Activated T-helper 1 cell treated with anti-CD3 and anti-CD28 coated beads, Interleukin-12 subunit alpha, Interleukin-12 subunit beta, Interleukin-2, Interleukin-4 antibody, amounts not matched to agents 30 ng/mL and 10 ng/mL and 1 ng/mL, durations not matched to agents 14 hours and 24 hours and 36 hours (primary cell): ENCODE measurements at places on chromosomes 11 and 22. TPM values are rescaled to one million over a fixed set of nuclear protein-coding genes. Genes with fewer than 3 reads are reported as not detected.

DNA sequence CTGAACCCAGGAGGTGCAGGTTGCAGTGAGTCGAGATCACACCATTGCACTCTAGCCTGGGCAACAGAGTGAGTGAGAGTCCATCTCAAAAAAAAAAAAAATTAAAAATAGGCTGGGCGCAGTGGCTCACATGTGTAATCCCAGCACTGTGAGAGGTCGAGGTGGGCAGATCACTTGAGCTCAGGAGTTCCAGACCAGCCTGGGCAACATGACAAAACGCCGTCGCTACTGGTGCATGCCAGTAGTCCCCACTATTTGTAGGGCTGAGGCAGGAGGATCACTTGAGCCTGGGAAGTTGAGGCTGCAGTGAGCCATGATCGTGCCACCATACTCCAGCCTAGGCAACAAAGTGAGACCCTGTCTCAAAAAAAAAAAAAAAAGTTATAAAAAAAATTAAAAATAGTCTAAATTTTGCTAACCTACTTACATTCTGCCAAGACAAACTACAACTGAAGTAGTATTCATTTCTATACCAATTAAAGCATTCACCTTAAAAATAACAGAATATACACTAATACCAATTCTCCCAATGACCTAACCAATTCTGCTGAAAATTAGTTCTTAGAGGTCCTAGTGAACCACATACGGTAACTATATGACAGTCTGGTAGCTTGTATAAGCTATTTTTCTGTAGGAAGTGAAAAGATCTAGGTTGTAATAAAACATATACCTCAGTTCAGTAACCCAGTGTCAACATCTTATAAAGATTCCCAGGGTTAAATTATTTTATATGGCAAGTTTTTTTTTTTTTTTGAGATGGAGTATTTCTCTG lies 7.1 kb downstream of the DDX6 start:
- DNase-seq: no peak

Gene MAJIN
- total RNA-seq: not detected in 2 replicates

Gene XRRA1
- 8.6 and 9.0 TPM in 2 replicates for total RNA-seq

Gene SHISAL1
- not detected in 2 replicates for total RNA-seq

GRCh38 chr11:27291302-27291889 lies 71.6 kb downstream of the CCDC34 start:
- no peak for DNase-seq

GRCh38 chr22:23392420-23393121 lies 187.5 kb downstream of the IGLL1 start:
- DNase-seq: no peak

DNA sequence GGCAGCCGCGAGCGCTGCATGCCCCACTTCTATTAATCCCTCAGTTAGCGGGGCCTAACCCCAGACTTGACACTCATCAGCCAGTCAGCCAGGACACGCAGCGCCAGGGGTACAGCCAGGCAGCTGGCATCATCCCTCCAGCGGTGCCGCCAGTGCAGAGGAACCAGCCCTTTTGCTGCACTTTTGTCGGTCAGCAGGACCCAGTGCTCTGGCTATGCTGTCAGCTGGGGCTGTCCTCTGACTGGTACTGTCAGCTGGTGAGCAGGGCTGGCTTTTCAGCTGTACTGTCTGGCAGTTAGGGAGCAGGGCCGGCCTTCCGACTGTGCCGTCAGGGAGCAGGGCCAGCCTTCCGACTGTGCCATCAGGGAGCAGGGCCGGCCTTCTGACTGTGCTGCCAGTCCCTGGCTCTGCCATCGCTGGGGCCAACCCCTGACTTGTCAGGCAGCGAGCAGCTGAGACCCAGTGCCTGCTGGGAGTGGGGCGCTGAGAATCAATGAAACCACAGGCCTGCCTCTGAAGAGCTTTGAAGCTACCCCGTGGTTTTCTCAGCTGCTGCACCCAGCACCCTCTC lies 115.4 kb downstream of the KIAA1671 start:
- DNase-seq: peak; percentile 82

Gene CRYBB3
- total RNA-seq: 0.60 TPM in 1 of 2 replicates, not detected in the other

Gene CHRDL2
- not detected in 2 replicates for total RNA-seq

DNA sequence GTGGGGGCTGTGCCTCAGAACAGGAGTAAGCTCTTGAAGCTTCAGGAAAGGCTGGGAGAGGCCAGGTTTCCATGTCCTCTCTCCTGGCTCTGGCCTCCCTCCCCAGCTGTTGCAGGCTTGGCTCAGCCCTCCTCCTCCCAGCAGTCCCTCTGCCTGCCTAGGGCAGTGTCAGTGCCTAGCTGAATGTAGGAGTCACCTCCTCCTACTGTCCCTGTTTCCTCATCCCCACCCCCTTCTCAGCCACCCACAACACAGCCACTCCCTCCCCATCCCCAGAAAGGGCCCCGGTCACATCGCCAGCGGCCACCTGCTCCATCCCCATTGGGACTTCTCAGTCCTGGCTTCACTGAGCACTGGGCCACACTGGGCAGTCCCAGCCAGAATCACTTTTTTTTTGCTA lies 2.9 kb upstream of the FBLN1 start:
- DNase-seq: no peak

DNA sequence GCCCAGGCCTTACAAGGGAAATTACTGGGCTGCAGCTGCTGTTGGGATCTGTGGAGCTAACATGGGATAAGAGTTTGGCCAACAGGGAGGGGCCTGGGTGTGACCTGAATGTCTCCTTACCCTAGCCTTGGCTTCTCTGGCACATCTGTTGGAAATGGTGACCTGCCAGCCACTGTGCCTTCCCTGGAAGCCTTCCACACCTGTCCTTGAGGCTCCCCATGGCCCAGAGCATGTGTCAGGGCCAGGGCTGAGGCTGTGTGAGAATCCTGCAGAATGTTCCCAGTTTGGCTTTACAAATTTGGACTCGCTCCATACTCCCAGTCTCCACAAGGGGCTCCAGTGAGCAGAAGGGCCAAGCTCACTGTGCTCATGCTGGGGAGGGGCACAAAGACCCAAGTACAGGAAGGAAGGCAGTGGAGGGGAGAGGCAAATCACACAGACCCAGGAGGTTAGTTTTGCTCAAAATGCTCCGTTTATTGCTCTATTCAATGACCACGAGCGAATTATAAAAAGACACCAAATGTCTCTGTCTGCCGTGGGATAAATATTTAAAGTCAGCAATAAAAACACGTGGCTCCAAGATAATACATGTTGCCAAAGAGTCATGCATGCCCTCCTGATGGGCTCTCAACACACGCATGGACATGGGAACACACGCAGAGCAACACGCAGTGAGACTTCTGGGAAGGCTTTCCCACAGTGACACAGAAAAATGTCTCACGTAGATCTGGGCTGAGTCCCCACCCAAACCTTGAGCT lies 1.7 kb upstream of the IGSF22 start:
- DNase-seq: peak; percentile 27

DNA sequence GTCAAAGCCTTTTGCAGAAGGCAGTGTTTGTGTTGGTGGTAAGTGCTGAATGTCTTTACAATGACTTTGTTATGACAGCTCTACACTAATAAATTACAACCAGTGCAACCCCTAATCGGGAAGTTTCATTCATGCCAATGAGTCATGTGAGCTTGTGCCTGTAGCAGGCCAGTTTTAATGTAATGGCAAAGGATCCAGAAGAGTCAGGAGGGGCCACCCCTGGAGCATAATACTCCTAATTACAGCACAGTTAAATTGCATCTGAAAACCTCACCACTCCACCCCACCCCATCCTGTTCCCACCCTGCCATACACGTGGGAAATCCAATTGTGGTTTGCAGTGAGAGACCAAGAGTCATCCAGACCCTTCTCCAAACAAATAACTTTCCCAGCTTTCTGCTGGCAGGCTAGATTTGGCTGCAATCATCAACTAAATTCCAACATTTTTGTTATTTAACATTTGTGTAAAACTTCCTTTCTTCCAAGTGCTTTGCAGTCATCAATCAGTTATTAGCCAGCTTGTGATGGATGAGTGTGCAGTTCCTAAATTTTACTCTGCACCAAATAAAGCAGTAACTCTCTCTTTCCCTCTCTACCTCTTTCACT lies 277.3 kb upstream of the FAT3 start:
- no peak for DNase-seq

DNA sequence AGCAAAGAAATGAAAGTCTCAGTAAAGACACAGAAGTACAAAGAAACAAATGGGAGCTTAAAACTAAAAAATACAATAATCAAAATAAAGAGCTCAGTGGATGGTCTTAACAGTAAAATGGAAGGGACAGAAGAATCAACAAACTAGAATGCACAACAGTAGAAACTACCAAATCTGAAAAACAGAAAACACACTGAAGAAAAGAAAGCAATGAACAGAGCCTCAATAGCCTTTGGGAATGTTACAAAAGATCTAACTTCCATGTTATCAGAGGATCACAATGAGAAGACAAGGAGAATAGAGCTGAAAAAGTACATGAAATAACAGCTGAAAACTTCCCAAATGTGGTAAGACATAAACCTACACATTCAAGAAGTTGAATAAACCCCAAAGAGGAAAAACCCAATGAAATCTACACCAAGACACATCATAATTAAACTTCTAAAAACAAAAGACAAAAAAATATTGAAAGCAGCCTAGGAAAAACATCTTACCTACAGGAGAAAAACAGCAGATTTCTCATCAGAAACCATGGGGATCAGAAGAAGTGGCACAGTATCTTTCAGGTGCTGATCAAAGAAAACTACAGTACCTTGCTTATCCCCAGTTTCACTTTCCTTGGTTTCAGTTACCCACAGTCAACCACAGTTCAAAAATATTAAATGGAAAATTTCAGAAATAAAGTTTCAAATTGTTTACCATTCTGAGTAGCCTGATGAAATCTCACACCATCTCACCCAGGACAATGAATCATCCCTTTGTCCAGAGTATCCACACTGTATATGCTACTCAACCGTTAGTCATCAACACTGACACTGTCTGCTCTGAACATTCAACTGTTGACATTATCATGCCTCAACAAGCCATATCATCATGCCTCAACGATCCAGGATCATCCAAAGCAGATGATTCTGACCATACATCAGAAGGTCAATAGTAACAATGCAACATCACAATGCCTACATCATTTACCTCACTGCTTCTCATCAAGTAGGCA lies 22.2 kb downstream of the RRAS2 start:
- no peak for DNase-seq

GRCh38 chr11:2223153-2223794 lies 47.1 kb downstream of the ASCL2 start:
- no peak for DNase-seq

Gene SCYL1
- total RNA-seq: 103 and 109 TPM in 2 replicates

DNA sequence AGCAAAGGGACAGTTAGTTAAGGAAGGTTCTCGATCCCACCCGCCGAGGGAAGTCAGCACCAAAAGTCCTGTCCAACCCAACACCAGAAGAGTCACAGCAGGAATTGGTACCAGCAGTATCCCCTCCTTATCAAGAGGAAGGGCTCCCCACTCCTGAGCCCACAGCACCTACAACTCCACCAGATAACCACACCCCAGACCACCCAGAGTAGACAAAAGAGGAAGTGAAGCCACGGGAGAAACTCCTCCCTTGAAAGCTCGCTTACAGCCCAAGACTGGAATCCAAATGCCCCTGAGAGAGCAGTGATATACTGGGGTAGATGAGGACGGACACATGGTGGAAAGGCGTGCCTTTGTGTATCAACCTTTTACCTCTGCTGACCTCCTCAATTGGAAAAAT lies 7.3 kb upstream of the CD5 start:
- no peak for DNase-seq

GRCh38 chr11:26551186-26551801 lies 20.8 kb downstream of the MUC15 start:
- no peak for DNase-seq

Gene TRIM29
- total RNA-seq: not detected in 2 replicates

DNA sequence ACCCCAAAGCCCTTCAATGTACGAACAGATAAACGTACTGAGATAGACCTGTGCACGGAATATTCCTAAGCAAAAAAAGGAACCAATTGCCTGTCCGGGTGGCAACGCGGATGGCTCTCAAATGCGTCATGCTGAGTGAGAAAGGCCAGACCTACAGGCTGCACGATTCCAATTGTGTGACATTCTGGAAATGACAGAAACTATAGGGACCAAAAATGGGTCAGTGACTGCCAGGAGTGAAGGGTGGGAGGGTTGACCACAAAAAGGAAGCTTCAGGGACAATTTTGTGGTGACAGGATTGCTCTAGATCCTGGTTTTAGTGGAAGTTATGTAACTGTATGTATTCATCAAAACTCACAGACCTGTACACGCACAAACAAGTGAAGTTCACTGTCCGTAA lies 24.0 kb upstream of the SYT8 start:
- no peak for DNase-seq

DNA sequence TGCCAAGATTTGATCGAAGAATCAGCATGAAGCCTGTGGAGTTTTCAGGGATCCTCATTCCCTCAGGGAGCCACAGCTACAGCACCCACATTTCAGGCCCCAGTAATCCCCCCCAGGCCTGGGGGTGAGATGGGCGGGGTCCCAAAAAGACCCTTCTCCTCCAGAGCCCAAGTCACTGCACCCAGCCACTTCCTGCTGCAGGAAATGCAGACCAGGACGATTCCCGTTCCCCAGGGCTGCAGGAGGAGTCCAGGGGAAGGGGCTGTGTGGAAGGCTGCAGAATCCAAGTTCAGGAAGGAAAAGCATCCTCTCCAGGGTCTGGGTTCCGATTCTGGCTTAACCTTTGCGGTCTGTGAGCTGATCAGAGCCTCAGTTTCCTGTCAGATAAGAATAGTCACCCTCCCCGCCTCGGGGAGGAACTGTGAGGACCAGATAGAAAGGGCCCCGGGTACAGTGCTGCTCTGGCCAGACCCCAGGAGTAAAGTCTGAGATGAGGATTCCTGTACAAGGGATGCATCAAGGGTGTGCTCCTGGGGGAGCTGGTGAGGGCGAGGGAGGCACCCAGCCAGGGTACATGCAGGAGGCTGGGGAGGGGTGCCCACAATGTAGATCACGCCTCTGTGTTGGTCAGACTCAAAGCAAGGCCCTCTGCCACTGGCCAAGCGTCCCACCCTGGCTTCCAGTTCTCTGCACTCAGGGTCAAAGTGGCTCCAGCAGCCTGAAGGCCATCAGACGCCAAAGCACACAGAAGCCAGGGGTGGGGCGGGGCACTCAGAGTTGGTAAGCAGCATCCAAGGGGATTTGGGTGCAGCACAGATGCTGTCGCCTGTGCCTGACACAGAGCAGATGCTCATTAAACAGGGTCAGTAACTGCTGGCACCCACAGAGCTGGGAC lies 30.1 kb upstream of the TP53I11 start:
- DNase-seq: no peak

GRCh38 chr11:25068451-25068850 lies 571.6 kb downstream of the LUZP2 start:
- DNase-seq: no peak

- DNase-seq: no peak
Measured at GRCh38 chr11:43758927-43759326, 78.4 kb downstream of the HSD17B12 start.

- DNase-seq: no peak
Measured at GRCh38 chr11:2980168-2980840, 11.8 kb downstream of the NAP1L4 start.
